GM03348 (cell line): ENCODE measurements at places on chromosomes 16 and 17.

DNA sequence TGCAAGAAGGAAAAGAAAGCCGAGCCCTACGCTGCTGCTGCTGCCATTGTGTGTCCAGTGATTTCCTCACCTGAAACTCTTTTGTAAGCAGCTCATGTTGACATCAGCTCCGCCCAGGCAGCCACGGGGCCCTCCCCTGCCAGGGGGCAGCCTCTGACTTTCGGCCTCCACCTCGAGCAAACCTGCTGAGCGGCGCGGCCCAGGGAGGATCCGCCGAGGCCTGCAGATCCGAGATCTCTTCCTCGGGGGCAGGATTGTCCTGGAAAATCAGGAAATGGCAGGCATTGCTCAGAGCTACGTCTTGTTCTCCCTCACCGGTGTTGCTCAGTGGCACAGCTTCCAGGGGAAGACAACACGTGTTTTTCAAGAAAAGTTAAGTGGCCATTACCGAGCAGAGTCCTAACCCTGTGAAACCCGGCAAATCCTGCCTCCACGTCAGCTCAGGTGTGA, 35.6 kb upstream of the ZNF750 start:
- DNase-seq = no peak

DNA sequence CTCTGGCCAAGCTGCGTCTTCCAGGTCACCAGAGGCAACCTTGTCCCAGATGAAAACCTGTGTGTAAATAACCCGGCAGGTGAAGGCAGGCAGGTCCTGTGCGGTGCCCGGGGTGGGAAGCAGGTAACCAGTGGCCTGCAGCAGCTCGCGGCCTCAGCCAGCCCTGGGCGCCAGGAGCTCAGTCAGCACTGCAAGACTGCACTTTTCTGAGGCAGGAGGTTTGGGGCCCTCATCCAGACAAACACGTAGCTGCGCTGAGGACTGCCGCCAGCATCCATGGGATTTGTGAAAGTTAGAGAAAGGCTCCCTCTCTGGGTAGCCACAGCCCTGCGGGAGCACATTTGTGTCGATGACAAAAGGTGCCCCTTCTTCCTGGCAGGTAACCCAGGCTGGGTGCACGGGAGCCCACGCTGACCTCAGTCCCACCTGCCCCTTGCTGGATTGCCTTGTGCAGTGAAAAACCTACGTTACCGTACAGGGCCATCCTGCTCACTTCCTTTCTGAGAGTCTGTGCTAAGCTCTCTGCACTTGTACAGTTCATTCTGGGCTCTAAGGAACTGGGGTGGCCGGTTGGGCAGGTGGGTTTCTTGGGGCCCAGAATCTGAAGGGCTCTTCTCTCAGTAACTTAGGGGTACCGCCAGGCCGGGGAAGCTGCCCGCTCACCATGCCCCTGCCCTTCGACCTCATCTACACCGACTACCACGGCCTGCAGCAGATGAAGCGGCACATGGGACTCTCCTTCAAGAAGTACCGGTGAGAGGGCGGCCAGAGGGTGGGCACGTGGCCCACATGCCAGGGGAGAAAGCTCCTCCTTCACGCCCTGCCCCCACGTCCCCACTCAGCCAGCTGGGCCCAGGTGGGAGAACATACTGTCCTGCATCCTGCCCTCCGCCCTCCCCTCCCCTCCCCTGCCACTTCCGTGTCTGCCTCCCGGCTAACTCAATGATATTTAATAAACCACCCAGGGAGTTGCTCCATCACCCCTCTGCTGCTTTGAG, 56.4 kb downstream of the MGAT5B start:
- no peak for DNase-seq

DNA sequence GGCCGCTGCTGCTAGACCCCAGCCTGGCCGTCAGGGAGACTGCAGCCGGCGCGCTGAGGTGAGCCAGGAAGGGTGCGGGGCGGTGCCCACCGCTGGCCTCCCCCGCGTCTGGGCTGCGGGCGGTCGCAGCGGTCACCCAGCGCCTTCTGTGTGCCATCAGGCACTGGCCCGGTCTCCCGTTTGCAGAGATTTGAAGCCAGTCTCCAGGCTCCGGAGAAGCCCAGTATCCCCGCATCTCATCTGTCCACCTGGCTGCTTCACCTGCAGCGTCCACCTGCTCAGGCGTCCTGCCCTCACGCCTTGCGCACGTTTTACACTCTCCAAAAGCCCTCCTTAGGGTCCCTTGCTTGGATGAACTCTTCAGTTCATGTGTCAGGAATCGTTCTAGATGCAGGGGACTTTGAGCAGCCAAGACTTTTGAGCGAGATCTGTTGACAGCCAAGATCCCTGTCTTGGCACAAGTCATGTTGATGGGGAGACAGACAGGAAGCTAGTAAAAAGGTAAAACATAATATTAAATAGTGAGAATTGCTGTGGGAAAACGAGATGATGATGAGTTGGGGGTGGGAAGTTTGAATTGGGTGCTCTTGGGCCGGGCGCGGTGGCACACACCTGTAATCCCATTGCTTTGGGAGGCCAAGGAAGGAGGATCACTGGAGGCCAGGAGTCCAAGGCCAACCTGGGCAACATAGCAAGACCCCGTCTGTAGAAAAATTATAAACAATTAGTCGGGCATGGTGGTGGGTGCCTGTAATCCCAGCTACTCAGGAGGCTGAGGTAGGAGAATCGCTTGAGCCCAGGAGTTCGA, 916 bp downstream of the HEATR3 start:
- DNase-seq = no peak

GRCh38 chr16:88306411-88306810, 76.3 kb upstream of the ZNF469 start:
- DNase-seq = no peak

DNA sequence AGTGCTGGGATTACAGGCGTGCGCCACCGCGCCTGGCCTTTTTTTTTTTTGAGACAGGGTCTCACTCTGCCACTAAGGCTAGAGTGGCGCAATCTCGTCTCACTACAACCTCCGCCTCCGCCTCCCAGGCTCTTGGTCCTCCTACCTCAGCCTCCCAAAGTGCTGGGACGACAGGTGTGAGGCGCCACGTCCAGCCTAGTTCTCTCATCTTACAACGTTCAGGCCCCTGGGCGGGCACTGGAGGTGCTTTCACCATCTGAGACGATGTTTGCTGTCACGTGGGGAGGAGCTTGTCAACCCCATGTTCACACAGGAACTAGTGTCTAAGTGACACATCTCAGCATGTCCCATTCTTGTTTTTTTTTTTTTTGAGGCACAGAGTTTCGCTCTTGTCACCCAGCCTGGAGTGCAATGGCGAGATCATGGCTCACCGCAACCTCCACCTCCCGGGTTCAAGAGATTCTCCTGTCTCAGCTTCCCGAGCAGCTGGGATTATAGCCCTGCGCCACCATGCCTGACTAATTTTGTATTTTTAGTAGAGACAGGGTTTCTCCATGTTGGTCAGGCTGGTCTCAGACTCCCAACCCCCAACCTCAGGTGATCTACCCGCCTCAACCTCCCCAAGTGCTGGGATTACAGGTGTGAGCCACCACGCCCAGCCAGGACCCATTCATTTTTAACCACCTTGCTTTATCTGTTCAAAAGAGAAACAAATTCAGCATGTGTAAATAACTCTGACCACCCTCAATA, 5.2 kb upstream of the FANCA start:
- no peak for DNase-seq

- peak; percentile 57 for DNase-seq
Observed at GRCh38 chr17:81831957-81832607, 1.0 kb downstream of the MCRIP1 start.

DNA sequence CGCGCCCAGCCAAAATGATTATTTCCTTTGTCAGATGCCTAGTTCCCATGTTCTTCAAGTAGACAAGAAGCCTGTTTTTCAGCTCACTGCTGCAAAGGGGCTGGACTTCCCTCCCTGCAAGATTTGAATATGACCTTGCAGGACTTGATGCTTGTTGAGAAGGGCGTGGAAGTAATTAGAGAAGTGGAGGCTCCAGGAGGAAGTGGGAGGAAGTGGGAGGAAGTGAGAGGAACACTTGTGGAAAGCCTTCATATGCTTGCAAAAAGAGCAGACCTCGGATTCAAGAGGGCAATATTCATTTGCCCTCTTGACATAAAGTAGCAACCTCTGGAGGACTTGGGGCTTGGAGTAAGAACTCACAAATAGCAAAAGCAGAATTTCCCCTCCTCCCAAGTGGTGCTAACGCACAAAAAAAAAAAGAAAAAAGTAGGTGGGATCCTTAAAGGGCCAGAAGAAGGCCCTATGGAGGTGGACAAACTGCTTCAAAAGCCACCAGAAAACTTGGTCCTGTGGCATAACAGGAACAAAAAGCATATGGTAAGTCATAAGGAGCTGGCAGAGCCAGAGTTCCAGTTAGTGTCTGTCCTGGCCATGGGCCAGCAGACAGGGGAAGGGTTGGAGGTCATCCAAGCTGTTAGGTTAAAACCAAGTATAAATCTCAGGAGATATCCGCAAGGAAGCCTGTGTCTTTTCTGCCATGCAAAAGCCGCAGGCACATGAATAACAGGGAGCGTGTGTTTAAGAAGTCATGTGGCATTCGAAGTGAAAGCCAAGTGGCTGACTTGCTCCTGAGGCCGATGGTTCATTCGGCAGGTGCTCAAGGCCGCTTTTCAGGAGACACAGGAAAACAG, 20.6 kb upstream of the PRKAR1A start:
- no peak for DNase-seq

GRCh38 chr17:72184805-72185204, 64.0 kb downstream of the SOX9 start:
- no peak for DNase-seq

DNA sequence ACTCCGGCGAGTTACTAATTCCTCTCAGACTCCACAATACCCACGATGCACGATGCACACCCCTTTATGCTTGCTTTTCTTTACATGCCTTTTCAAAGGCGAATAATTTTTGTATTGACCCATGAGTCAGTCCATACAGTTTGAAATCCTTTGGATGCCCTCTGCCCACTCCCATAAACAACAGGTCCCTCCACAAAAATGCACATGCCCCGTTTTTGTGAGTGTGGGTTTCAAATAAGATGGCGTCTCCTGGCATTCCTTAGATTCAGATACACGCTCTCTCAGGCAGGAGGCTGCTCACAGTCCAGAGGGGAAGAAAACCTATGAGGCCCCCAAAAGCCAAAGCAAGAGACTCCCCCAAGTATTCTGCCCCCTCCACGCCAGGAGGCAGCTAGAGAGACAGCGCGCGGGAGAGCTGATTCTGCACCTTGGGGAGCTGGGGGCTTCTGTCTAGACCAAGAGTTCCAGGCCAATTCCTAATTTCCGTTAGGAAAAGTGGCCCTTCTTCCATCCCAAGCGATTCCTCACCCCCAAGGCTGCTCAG, 19.6 kb upstream of the HOXB9 start:
- no peak for DNase-seq

GRCh38 chr17:3818786-3819185, 17.8 kb upstream of the ITGAE start:
- DNase-seq = no peak

GRCh38 chr17:72788950-72789585, 303.4 kb downstream of the SLC39A11 start:
- no peak for DNase-seq

GRCh38 chr16:56520251-56520577, 390 bp upstream of the BBS2 start:
- DNase-seq = no peak

DNA sequence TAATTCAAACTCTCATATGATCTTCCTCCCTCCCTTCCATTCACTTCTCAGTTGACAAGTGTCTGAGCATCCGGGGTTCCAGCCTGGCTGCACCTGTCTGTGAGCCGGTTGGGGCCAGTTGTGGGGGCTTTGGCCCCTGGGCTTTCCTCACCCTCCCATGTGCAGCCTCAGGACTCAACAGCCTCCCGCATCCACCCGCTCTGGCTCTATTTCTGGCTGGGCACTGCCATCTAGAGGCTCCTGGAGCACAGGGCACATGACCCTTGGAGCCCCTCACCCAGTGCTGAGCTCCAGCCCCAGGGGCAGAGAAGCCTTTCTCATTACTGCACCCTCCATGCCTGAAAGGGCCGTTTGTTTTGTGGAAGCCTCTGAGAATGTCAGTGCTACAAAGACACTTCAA, 43.3 kb downstream of the HAPSTR1 start:
- DNase-seq = peak; percentile 51

GRCh38 chr17:49995055-49995738, at the start of gene DLX3:
TSS of gene DLX3 (minus strand) at chr17:49995224. CDS start at chr17:49994998, 226 bp downstream.
- peak; percentile 88 for DNase-seq

GRCh38 chr16:86414991-86415740, 95.2 kb upstream of the FOXF1 start:
- no peak for DNase-seq

DNA sequence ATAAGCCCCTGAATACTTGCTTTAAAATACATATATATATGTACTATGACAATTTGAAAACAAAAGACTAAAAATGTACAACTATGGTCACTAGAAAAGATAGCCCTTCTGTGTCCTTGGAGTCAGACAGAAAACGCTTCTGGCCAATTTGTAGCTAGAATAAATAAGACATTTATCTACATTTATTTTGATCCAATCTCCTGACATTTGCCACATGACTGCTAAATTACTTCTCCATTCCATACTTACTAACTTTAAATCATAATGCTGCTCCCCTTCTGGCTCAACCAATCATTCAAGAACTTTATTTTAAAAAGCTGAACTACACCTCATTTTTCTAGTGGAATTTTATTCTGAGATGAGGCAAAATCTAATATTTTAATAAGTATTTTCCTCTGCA, 65.8 kb downstream of the CYTH1 start:
- DNase-seq = no peak

GRCh38 chr17:38917259-38917658, 8.2 kb upstream of the LASP1NB start:
- no peak for DNase-seq

GRCh38 chr17:50798424-50799288, 31.3 kb upstream of the ANKRD40CL start:
- no peak for DNase-seq

DNA sequence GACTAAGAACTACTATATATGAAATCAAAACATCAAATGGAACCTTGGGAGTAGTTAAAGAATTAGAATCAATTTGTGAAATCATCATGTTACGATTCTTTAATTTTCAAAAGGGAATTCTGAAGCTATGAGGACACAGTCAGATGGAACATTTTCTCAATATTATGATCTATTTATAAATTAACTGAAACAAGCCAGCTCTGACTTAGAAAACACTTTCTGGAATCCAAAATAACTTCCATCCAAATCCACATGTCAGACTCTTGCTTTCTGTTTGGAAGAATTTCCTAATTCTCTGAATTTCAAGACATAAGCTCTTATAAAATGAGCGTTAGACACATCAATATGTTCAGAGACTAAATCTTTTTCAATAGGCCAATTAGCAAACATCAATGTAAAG, 737.7 kb upstream of the SOX9 start:
- no peak for DNase-seq

DNA sequence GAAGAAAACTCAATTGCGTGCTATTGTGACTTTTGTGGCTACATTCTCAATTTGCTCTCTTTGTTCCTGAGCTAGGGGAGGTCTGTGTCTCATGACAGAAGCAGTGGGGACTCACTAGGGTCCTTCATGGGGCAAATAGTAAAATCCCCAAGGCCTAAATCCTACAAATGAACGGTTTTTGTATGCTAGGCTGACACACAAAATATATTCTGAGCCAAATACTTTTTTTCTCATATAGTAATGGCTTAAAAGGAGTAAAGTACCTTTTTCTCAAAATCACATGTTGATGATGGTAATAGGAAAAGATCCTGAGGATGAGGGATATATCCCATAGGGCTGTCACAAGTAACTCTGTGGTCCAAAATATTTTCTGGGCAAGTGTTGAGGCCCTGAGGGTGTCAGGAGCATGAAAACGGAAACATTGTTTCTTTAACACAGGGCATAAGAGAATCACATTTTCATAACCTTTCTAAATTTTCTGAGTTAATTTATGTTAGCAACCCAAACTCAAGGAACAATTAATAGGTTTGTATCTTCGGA, 77.5 kb upstream of the CNTNAP4 start:
- DNase-seq = no peak

GRCh38 chr16:56448005-56448404, 3.1 kb downstream of the NUDT21 start:
- no peak for DNase-seq
